ENCODE measurements at places on chromosomes 1 and 21.

GRCh38 chr1:235767795-235768194, 98.9 kb downstream of the LYST start:
- no peak for DNase-seq

- no peak for DNase-seq
These were observed 64.0 kb upstream of the ZNF281 start for GRCh38 chr1:200473698-200474371.

DNA sequence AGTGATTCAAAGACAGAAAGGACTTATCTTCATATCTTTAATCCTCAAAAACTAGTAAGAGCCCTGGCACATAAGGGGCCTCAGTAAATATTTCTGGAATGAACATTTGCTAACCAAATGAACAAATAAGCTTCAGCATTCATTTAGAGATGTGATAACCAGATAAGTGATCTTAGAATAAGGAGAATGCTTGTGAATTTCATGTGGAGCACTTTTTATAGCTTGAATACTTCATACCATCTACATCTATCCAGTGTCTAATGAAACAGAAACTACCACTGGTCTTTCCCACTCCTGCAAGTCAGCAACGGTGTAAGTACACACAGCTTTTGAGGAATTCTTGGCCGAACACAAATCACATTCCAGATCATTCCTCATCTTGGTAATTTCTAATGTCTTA, 38.5 kb downstream of the EDEM3 start:
- DNase-seq: no peak

GRCh38 chr1:15742339-15742801, at the start of gene TMEM82:
Gene TMEM82, plus strand, starts transcription at chr1:15742499. Its CDS starts 61 bp downstream, at chr1:15742560.
- no peak for DNase-seq

DNA sequence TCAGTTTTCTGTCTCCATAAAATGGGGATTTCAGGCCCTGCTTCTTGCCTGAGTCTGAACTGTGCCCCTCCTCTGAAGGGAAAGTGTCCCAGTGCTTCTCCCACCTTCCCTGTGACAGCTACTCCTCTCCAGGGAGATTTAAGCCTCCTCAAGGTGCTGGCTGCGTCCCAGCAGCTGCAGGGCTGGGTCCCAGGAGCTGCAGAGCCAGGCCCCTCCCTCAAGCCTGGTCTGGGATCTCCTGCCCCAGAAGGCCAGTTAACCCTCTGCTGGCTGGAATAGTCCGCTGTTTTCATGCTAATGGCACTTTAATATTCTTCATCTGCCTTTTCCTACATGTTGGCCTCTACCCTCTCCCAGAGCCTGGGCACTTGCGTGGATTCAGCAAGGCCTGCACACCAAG, 99.0 kb downstream of the PLXNA2 start:
- DNase-seq: no peak

GRCh38 chr1:211813590-211813989, 17.0 kb downstream of the LPGAT1 start:
- peak; percentile 27 for DNase-seq

- peak; percentile 97 for DNase-seq
These were observed 42.4 kb downstream of the AKNAD1 start for GRCh38 chr1:108814343-108815125.

GRCh38 chr1:234658138-234658537, 48.2 kb upstream of the IRF2BP2 start:
- DNase-seq: no peak

- DNase-seq: no peak
These were observed 159.7 kb downstream of the DISP1 start for GRCh38 chr1:222974496-222974895.

GRCh38 chr1:243733670-243734307, 116.3 kb downstream of the AKT3 start:
- no peak for DNase-seq

DNA sequence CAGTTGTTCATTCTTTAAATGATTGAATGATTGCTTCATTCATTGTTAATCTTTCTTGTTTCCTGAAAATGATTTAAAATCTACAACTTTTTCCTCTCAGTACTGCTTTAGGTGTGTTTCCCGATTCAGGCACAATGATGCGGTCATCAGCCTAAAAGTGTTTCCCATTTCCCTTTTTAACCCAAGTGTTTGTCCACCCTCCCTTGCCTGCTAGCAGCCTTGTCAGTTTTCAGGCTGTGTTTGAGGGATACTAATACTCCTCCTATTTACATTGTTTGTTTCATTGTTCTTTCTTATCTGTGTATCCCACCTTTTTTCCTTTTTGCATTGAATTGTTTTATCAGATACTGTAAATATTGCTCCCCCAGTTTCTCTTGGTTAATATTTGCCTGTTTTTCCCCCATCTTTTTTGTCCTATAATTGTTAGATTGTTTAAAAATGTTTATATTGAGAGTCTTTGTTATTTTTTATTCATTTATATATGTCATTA, 131.1 kb downstream of the KIAA0319L start:
- DNase-seq: no peak

- peak; percentile 12 for DNase-seq
These were observed 133.8 kb downstream of the LRRC40 start for GRCh38 chr1:70071601-70072000.

DNA sequence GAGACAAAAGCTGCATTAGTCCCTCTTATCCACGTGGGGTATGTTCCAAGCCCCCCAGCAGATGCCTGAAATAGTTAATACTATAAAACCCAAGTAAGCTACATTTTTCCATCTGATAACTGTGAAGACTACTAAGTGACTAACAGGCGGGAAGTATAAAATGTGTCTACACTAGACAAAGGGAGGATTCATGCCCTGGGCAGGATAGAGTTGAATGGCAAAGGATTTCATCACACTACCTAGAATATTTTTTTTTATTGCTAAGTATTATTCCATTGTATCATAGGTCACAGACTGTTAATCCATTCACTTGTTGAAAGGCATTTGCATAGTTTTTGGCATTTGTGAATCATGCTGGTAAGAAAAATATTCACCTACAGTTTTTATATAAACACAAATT, 26.4 kb upstream of the CFHR4 start:
- no peak for DNase-seq

- no peak for DNase-seq
These were observed 397.2 kb downstream of the DUSP10 start for GRCh38 chr1:221344693-221345092.

- no peak for DNase-seq
These were observed 2.3 kb downstream of the LDLRAD2 start for GRCh38 chr1:21814241-21814918.

GRCh38 chr1:246508897-246509688, 2.0 kb upstream of the SMYD3 start:
- no peak for DNase-seq

DNA sequence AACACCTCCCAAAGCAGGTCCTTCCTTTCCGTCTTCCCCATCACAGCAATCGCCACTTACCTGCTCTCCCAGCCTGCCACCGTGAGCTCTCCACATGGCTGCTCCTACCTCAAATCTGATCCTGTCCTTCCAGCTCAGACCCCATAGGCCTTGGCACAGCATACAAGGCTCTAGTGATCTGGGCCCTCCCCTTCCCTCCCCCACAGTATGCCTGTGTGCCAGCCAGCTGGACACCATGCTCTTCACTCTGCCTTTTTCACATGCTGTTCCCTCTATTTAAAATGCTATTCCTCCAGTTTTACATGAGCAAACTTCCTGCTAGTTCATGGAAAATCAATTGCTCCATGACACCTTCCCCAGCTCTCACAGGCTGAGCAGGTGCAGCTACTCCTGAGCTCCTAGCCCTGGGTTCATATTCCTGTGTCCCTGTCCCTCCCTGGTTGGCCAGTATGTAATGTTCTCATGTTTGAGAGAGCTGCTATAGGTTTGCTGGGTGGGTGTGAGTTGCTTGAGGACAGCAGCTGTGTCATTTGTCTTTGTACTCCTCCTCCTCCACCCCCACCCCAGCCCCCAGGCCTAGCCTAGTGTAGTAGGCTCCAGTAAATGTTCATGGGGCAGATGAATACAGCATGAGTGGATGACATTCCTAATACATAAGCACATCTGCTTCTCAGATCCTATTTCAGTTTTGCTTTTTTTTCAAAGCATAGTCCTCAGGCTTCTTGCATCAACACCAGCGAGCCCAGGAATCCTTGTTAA, 6.3 kb upstream of the TNNT2 start:
- DNase-seq: peak; percentile 30

DNA sequence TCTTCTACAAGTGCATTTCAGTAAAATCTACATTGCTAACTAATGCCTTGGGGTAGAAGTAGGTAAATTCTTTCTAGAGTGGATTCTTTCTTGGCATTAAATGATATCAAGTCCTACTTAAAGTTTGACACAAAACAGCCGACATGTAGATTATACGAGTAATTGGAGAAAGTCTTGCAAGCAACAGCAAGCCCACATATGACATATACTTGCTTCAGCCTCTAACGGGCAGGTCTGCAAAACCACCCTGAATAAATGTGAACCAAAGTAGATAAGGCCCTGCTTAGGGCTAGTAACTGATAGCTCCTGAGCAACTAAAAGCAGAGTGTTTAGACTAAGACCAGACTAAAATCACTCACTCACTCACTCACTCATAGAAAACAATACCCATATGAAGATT, 203.2 kb downstream of the LTN1 start:
- no peak for DNase-seq

GRCh38 chr21:39318091-39318959, 4.9 kb upstream of the BRWD1 start:
- DNase-seq: no peak

GRCh38 chr1:95221306-95221705, 12.7 kb upstream of the RWDD3 start:
- DNase-seq: no peak

DNA sequence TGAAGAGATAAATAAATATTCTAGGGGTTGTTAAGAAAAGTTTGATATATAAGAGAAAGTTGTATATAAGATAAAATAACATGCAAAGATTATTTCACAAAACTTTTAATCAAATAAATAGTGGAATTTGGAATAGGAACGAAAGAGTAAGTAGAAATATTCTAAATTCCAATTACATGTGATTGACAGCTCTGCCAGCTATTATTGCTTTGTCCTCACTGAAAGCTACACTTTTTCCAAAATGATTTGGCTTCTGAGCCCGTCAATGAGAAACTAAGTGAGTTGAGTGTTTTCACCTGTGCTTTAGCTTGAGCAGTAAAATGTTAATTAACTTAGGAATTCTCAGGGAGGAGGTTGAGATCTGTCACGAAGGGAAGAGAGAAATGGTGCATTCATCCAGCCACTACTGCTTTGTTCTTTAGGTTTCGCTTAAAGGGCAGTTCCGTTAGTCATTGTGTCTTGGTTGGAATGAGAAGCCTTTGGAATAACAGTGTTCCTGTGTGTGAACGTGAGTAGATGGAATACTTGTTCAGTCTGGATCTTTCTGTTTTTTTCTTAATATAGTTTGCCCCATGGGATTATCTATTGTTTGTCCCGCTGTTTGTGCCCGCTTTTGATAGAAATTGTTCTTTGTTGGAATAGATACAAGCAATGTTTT, 63.3 kb upstream of the CR1L start:
- no peak for DNase-seq

DNA sequence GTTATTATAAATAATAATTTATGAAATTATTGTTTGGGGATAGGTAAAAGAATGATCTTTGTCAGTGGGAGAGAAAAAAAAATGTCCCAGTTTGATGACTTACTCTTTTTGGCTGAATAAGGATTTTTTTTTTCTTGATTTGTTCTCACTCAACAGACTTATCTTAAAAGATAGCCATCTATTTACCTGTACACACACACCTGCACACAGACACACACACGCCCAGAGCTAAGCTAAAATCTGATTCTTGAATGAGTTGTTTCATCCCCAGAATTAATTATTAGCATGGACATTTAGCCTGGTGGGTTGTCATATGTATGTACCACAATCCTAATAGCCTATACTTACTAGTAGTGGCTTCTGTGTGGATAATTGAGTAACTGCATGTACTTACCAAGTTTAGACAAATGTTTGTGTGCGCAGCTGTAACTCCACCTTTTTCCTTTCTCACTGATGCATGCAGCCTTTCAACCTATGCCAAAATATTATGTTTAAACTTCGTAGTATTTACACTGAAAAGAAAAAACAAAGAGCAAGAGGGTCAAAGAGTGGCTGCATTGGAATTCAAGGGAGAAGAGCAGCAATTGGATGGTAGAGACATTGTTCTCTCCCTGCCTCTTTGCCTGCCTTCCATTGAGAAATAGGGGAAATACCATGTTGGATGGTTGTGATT, 174.3 kb downstream of the ADGRL2 start:
- no peak for DNase-seq

DNA sequence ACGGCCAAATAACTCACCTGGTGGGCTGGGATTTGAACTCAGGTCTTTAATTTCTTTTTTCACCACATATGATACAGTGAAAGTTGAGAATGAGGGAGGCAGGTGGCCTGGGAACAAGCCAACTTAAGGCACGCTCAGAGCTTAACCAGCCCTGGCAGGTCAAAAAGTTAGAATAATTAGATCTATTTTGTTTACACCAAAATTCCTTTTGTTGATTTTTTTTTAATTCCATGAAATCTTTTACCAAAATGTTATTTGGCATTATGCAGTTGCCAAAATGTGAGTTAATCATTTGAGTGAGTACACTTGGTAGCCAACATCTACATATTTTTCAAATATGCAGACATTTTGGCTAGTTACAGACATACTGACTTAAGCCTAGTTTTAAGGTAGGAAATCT, 36.8 kb downstream of the LHX8 start:
- no peak for DNase-seq

- peak; percentile 19 for DNase-seq
These were observed 14.8 kb upstream of the ZNF669 start for GRCh38 chr1:247118946-247119446.

DNA sequence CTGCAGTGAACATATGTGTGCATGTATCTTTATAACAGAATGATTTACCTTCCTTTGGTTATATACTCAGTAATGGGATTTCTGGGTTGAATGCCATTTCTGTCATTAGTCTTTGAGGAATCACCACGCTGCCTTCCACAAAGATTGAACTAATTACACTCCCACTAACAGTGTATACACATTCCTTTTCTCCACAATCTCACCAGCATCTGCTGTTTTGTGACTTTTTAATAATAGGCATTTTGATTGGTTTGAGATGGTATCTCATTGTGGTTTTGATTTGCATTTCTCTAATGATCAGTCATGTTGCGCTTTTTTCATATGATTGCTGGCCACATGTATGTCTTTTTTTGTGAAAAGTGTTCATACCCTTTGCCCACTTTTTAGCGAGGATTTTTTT, 680.5 kb downstream of the PTPRC start:
- DNase-seq: no peak

DNA sequence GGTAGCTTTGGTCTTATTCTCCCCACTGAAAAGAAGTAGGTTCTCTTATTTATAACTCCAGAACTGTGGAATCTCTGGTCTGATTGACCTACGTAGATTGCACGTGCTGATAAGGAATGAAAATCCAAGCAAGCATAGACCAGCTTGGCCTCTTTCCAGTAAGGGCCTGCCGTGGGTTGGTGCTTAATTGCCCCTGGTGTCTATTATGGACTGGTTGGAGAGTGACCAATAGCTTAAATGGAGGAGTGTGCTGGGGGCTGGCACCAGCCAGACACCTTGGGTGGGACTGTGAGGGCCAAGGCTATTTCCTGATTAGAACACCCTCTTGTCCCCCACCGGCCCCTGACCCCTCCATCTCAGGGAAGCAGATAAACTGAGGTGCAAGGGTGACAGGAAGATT, 74.0 kb downstream of the TENT5C start:
- no peak for DNase-seq
